ENCODE measurements at places on chromosomes 1 and 21.

- DNase-seq = no peak
Measured at GRCh38 chr1:226990133-226990716, 50.1 kb downstream of the COQ8A start.

DNA sequence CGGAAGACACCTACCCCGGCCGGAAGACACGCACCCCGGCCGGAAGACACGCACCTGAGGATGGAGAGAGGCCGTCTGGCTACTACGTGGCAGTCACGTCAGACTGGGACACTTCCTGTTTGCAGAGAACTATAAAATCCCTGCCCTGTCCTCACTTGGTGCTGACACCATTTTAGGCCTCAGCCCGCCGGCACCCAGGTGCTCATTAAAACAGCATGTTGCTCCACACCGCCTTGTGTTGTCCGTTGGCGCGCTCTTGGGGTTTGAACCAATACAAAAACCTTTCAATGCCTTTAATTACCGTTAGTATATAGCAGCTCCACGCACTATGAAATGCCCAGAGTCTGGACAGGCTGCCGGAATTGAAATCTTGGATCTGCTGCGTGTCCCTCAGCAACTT is 34.7 kb downstream of the VN1R5 start:
- DNase-seq = no peak

DNA sequence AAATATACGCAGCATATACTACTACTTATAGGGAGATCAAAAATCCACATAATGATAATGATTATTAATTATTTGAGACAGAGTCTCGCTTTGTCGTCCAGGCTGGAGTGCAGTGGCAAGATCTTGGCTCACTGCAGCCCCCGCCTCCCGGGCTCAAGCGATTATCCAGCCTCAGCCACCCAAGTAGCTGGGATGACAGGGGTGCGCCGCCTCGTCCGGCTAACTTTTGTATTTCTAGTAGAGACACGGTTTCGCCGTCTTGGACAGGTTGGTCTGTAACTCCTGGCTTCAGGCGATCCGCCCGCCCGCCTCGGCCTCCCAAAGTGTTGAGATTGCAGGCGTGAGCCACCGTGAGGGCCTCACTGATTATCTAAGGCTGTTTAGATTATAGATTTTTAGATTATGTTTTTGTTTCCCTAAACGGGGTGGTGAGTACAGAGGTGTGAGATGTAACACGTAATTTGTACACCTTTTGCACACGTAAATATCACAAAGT is 548 bp upstream of the SLC25A33 start:
- no peak for DNase-seq

DNA sequence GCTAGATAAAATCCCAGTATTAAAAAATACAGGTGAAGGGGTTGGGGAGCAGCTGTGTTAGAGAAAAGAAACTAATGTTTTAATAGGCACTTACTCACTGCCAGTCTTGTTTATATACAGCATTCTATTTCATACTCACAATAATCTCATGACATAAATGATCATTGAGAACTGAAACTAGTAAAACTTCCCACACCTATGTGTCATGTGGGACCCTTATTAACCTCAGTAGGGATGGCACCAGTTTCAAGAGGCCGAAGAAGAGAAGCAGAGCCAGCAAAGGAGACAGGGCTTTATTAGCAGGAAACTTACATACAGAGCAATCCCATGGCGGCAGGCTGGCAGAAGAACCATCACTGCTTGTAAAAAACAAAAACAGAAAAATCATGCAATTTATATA is 48.8 kb upstream of the KCNH1 start:
- DNase-seq = no peak

GRCh38 chr1:3249631-3250501 is 180.9 kb downstream of the PRDM16 start:
- no peak for DNase-seq

GRCh38 chr1:15735304-15736037 is 587 bp upstream of the SLC25A34 start:
- no peak for DNase-seq

GRCh38 chr1:21287905-21288514 is 2.3 kb downstream of the ECE1 start:
- no peak for DNase-seq

- DNase-seq = no peak
Measured at GRCh38 chr1:6756457-6756856, 28.8 kb upstream of the CAMTA1 start.

GRCh38 chr1:234963180-234963903 is 165.3 kb downstream of the TOMM20 start:
- DNase-seq = peak; percentile 49

Measured in DMS79 (cell line).